ENCODE measurements at places on chromosomes 6 and 20.

DNA sequence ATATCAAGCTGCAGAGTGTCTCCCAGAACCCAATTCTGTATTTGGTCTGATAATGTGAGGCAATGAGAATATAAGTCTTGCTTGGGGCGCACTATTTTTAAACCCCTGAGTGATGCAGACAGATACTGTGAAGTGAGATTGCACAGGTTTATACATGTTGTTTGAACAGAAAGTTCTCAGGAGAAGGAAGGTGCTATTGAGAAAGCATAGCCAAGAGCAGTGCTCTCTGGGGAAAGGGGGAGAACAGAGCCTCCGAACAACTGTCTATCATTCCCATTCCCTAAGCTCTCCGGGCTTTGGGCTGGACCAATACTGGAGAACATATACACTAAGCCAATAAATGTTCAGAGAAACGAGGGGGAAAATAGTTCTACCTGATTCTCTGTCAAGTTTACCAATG lies 75.8 kb downstream of the PERP start:
- no peak for DNase-seq

- DNase-seq, result no peak
These were observed 148.9 kb downstream of the NFATC2 start for GRCh38 chr20:51393571-51393970.

DNA sequence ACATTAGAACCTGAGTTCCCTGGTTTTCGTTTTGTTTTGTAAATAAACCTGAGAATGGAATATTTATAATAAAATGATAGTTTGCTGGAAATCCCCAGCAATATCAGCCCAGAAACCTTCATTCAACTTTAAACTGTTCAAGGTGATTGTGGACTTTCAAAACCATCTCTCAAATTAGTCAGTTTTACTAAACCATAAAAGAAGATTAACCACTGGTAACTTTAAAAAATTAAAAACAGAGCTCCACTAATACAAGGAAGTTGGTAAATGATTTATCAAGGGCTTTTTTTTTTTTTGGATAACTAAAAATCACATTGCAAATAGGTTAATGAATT lies 10.0 kb downstream of the MBOAT1 start:
- no peak for DNase-seq

- DNase-seq, result peak; percentile 89
These were observed 35.6 kb downstream of the CNKSR3 start for GRCh38 chr6:154474648-154475428.

GRCh38 chr6:147279427-147279826 lies 75.2 kb downstream of the STXBP5 start:
- peak; percentile 19 for DNase-seq

DNA sequence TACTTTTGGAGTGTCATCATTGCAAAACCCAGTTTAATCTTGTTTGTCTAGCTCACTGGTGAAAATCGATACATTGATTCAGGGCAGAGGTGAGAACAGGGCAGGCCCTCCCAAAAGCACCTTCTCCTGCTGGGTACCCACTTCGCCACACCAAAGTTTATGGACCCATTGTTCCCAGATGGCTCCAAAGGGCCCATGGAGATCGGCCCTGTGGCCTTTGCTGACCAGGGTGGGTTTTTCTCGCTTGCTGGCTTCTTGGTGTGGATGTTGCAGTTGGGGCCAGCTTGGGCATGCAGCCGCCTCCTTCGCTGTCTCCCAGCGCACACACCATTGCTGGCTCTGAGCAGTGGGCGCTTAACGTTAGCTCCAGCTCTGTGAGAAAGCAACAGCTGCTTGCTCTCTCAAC lies 178.1 kb upstream of the PDE10A start:
- DNase-seq, result no peak

GRCh38 chr20:39861381-39861780 lies 827.7 kb downstream of the MAFB start:
- DNase-seq, result no peak

GRCh38 chr20:50541606-50542041 lies 31.4 kb downstream of the PTPN1 start:
- no peak for DNase-seq

GRCh38 chr6:19337101-19337500 lies 500.1 kb upstream of the ID4 start:
- DNase-seq, result no peak

- DNase-seq, result no peak
These were observed 47.8 kb upstream of the TAGAP start for GRCh38 chr6:159092631-159093030.

Measured in fibroblast of skin of back (primary cell).